ENCODE measurements at places on chromosomes 5 and 9. TPM values are rescaled to one million over a fixed set of nuclear protein-coding genes. Genes with fewer than 3 reads are reported as not detected.

DNA sequence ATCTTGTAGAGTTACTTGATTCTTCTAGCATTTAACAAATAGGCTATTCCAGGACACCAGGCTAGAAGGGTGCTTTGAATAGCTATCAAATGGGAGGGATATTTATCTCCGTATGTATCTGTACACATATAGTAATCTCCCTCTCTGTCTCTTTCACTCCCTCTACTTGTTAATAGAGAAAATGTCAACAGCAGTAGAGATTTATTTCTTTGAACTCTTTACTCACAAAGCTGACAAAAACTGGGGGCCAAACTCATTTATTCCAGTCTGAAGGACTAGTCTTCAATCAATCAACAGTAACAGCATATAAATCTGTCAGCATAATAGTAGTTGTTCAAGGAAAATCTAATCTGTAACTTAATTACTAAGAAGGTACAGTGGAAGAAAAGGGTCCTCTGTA lies 78.2 kb upstream of the FER start:
- H3K27me3 ChIP-seq = no peaks in the 10 kb centered on the region
- no peak for DNase-seq
- peaks cover 27% of the 10 kb centered on the region for H3K4me1 ChIP-seq
- no peaks in the 10 kb centered on the region for H3K36me3 ChIP-seq
- H3K27ac ChIP-seq = no peak overlapping the region
- H3K4me3 ChIP-seq = no peak overlapping the region

The F12 gene
- total RNA-seq = 14.3 TPM

The DELE1 gene
- 78.0 TPM for total RNA-seq

DNA sequence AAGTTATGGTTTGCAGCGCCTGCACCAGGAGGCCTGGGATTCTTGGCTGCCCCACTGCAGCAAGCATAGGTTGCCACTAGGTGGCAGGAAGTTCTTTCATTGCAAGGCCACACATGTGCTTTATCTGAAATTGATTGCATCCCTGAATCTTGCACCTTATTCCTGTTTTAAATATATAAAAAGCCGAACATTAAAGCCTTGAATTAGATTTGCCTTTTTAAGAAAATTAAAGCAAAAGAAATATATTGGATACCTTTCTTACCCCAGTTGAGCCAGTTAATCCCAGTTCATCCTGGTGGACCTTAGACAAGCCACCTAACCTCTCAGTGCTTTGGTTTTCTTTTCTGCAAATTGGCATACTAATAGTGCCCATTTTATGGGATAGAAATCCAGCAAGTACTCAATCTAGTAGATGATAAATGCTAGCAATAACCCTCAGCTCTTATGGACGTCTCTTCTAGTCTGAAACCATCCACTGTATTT lies 6.3 kb upstream of the TRMT10B start:
- H3K27me3 ChIP-seq = no peaks in the 10 kb centered on the region
- no peak overlapping the region for H3K27ac ChIP-seq
- H3K4me3 ChIP-seq = no peak overlapping the region
- H3K36me3 ChIP-seq = no peaks in the 10 kb centered on the region
- peak; percentile 34 for DNase-seq

- H3K36me3 ChIP-seq = no peaks in the 10 kb centered on the region
- H3K27ac ChIP-seq = no peak overlapping the region
- DNase-seq = no peak
- no peaks in the 10 kb centered on the region for H3K27me3 ChIP-seq
- H3K4me3 ChIP-seq = no peak overlapping the region
Observed at GRCh38 chr9:125650271-125650737, 56.7 kb downstream of the MAPKAP1 start.

The CDKN2B-AS1 gene
- 8.9 TPM for total RNA-seq

GRCh38 chr9:98226516-98226915 lies 28.9 kb downstream of the TBC1D2 start:
- H3K27ac ChIP-seq = no peak overlapping the region
- H3K36me3 ChIP-seq = peaks cover 18% of the 10 kb centered on the region
- H3K4me1 ChIP-seq = peaks cover 23% of the 10 kb centered on the region
- no peaks in the 10 kb centered on the region for H3K27me3 ChIP-seq
- no peak for DNase-seq
- no peak overlapping the region for H3K4me3 ChIP-seq

DNA sequence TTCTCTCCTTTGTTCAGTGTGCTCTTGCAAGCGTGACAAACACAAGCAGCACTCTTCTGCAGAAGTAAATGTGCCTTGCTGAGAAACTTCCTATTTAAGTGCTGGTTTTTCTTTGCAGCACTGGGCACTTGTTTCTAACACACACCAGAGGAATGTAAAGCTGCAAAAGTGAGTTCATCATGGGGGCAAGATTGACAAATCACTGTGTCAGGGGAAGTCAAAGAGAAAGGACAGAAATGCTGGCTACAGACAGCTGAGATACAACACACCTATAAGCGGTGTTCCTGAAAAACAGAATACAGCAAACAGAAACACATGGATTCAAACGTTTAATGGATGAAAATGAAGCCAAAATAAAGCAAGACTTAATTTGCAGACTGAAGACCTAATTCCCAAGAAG lies 19.6 kb downstream of the ROR2 start:
- H3K36me3 ChIP-seq = no peaks in the 10 kb centered on the region
- H3K4me3 ChIP-seq = no peak overlapping the region
- H3K4me1 ChIP-seq = no peaks in the 10 kb centered on the region
- H3K27me3 ChIP-seq = peaks cover 6% of the 10 kb centered on the region
